ENCODE measurements at places on chromosomes 1 and 21.

- peak; percentile 44 for DNase-seq
These were observed 30.9 kb downstream of the LRRC8B start for GRCh38 chr1:89555550-89555949.

DNA sequence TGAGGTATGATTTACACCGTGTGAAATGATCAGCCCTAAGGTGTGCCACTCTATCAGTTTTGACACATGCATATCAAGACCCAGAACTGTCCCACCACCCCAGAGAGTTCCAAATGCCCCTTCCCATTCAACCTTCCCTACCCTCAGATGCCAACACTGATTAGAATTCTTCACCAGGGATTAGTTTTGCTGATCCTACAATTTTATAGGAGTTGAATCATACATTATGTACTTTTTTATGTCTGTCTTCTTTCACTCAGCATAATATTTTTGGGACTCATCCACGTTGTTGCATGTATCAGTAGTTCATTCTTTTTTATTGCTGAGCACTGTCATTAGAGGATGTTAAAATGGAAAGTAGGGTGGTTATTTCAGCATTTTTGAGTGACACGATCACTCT, 178.3 kb downstream of the ZSCAN20 start:
- no peak for DNase-seq

DNA sequence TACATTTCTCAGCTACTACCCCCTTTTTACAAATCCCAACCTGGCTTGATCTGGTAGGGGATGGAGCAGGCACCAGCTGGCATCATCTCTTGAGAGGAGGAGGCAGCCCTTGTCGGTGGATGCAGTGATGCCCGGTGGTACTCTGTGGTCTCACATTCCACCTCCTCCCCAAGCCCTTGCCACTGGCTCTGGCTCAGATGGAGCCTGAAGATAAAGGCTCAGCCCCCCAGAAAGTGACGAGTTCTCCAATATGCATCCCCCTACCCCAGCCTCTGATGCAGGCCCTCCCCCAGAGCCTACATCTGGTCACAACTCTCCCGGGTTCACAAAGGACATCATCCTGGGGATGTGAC, 3.8 kb upstream of the GOLT1A start:
- no peak for DNase-seq

DNA sequence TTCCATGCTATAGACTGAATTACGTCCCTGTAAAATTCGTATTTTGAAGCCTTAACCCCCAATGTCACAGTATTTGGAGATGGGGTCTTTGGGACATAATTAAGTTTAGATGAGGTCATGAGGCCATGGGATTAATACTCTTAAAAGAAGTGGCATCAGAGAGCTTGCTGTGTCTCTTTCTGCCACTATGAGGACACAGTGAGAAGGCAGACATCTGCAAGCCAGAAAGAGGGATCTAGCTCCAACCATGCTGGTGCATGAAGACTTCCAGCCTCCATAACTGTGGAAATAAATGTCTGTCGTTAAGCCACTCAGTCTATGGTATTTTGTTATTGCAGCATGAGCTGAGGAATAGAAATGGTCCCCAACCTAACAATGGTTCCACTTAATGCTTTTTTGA, 99.0 kb downstream of the LTN1 start:
- no peak for DNase-seq

DNA sequence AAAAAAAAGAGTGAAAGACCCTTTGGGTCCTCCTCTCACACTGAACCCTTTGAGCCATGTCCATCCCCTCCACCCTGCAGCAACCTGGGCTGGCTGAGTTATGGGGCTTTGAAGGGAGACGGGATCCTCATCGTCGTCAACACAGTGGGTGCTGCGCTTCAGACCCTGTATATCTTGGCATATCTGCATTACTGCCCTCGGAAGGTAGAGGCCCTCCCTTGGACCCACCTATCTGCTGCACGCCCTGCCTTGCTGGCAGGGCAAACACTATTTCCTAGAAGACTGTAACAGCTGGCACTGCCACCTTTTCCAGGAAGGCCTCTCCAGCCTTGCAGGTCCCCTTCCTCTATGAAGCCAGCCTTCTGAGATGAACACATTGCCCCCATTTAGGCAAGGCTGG, 1.1 kb downstream of the SLC50A1 start:
- no peak for DNase-seq

DNA sequence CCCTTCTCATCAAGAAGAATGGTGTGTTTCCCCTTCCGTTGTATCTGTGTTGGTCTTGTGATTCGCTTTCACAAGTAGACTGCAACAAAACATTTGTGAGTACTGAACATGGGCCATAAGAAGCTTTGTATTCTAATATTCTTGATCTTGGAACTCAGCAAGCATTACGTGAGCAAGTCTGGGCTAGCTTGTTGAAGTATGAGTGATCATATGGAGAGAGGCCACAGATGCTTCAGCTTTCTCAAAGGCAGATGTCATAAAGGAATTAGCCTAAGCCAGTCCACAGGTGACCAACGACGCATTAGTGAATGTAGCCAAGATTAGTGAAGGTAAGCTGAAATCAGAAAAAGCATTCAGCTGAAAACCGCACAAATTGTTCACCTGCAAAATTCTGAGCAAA, 609.6 kb upstream of the NEGR1 start:
- no peak for DNase-seq

DNA sequence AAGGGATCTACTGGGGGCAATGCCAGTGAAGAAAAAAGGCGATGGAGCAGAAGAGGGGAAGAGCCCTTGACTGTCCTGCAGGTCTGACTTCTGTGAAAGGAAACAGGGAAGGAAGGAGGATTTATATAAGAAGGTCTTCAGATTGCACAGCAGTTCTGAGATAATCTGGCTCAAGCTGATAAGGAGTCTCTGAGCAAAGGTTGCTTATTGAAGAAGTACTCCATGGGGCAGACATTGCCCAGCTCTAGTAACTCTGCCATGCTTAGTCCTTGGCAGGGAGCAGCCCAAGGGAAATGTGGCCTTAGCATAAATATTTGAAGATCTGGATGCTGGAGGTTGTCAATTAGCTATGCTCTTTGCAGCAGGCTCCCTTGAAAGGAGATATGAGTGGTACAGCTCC, 15.9 kb upstream of the TTF2 start:
- no peak for DNase-seq

DNA sequence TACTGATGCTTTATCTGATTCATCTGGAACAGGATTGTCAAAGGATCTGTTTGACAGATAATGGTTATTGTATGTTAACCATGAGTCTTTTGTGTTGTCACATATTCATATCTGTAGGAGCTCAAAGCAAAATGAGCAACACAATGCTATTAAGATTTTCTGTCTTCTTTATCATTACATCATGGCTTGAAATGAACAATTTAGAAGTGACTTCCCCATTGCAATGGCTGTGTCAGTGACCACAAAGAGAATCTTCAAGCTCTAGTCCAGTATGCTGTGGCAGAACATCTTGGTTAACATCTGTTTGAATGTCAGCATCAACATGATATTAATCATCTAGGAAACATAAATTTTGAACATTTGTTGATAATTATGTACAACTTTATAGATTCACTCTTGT, 1148.5 kb downstream of the PLA2G4A start:
- peak; percentile 32 for DNase-seq

GRCh38 chr1:178096421-178096820, 2.5 kb downstream of the RASAL2 start:
- no peak for DNase-seq

DNA sequence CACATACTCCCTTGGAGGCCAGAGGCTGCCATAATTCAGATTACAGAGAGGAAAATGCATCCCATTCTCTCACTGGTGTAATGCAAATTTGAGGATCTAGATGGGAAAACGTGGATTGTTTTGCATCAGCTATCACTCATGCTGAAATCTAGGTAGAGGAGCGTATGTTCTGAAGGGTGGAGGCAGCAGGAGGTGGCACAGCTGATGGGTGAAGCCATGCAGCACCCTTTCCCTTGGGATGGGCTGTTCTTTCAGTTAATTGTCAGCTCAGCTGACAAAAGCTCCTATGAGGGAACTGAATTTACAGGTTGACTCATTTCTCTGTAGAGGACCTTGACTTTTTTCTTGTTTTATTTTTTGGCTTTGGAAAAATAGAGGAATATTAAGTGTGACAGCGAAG, 41.8 kb downstream of the CAMTA1 start:
- DNase-seq = no peak

DNA sequence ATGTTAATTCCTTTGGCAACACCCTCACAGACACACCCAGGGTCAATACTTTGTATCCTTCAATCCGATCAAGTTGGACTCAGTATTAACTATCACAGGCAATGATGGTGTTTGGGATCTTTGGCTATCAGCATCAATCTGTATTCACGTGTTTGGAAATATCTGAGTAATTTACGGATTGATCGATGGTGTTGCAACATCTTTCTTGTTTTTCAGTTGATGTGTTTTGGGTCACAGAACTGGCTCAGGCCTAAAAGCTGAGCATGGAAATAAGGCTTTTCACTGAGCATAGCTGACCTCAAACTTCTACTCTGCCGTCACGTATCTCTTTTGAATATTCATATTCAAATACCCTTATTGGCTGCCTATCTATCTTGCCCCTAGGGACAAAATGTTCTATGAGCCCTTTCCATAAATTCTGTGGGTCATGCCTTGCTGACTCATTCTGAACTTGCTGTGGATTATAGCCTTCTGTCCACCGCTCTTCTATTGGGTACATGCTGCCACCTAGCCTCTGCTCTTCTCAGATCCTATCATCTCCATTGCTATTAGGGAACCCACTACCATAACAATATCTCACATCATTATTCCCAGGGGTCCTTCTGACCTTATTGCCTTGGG, 156.0 kb downstream of the PDE4B start:
- peak; percentile 21 for DNase-seq

DNA sequence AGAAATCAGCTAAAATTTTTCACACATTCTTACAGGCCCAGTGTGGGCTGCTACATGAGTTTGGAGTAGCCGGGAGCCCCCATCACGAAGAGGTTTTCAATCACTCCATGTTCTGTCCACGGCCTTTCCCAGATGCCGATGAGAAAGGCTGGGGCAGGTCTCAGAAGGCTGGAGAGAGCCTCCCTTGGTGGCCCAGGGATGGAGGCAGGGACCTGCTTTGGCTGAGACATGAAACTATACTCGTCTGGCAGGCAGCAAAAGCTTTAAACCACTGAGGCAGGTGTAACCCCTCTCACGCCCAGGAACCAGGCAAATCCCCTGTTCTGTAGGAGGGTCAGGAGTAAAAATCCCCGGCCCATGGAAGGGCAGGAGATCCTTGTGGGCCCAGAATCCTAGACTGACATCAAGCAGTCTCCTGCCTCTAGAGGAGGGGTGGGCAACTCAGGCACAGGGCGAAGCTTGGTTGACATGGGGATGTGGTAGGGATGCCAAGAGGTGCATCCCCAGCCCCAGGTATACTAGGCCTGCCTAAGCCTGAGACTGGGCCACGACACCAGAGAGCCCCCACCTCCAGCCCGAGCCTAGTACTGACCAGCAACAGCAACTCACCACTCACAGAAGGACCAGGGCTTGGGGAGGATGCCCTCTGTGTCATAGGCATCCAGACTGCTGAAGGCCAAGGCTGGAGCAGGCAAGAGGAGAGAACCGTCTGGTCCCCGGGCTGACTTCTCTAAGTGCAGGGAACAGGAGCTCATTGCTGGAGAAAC, 9.1 kb downstream of the MMEL1 start:
- no peak for DNase-seq

GRCh38 chr1:167090314-167090942, at the start of gene GPA33:
Gene GPA33 (minus strand): TSS chr1:167090377. CDS start chr1:167090287, 90 bp downstream.
- peak; percentile 61 for DNase-seq

DNA sequence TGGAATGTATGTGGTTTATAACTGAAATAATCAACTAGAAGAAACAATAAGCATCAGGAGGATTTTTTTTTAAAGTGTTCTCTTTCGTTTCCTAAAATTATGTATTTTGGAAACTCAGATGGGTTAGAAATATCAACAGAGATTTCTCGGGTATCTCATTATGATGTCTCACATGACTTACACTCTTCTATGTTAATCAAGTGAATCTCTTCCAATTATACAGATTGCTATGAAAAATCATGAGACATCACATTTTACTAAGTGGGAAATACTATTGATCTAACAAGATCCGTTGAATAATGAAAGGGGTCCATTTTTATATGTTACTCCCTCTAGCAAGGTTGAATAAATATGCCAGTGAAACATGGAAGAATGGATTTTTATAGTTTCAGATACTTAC, 54.7 kb upstream of the NRIP1 start:
- peak; percentile 16 for DNase-seq

DNA sequence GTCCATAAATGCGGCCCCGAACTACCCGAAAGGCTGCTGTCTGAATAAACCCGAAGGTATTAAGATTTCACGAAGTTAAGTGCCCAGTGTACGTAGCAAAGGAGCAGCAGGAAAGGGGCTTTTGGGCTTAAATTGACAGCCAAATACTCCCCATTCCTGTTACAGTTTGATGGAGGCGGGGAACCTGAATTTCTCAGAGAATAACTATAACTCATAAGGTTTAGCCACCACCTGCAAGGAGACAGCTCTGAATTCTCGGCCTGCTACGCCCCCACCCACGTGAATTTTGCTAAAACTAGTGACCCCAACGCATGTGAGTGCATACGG, 5.2 kb downstream of the GFI1 start:
- no peak for DNase-seq

- no peak for DNase-seq
These were observed 8.3 kb downstream of the AHDC1 start for GRCh38 chr1:27595597-27595996.

DNA sequence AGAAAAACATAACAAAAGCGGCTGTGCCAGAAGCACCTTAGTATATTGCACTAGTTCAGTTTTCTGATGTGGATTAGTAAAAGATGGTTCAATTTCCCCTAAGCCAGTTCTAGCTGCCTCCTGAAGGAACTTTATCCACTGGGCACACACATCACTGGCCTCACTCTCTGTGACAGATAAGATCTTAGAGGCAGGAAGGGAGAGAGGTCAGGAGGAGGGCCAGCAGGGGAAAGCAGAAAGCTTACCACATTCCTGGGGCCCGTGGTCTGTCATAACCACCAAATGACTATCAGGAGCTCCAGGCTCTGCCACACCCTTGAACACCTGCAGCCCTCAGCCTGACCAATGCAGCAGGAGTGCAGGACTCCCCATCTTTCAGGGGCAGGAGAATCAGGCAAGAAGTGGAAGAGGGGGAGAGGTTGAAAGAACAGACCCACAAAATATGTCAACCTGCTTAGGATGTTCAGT, 37.8 kb downstream of the LRRC71 start:
- DNase-seq = no peak

GRCh38 chr1:147549526-147549925, 8.2 kb downstream of the BCL9 start:
- DNase-seq = no peak

DNA sequence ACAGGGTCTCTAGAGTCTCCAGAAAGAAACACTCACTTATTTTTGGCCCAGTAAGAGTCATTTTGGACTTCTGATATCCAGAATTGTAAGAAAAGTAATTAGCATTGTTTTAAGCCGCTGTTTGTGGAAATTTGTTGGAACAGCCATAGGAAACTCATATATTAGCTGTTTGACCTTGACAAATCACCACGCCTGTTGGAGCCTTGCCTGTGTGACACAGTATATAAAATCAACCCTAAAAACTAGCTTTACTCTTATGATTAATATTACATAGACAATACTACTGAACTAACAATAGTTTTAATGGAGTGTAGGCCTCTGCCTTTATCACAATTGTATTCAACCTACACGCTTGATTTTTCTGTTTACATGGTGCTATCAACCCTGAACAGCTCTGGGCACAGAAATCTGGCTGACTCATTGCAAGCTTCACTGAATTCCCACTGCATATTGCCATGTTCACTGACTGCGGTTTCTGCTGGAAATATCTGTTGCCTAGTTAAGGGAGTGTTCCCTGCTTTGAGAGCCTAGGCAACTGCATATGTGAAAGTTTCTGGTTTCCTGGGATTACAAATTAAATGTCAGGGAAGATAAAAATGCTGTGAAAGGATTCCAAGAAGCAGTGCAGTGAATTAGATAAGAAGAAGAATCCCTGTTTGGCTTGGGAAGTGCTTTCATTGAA, 419.5 kb upstream of the DEPDC1 start:
- DNase-seq = no peak

GRCh38 chr21:38958323-38958705, 152.6 kb downstream of the ETS2 start:
- no peak for DNase-seq

Data from MV-4-11 (cell line).